ENCODE measurements at places on chromosomes 4 and X. TPM values are rescaled to one million over a fixed set of nuclear protein-coding genes. Genes with fewer than 3 reads are reported as not detected.

- no peaks in the 10 kb centered on the region for H3K36me3 ChIP-seq
- H3K4me3 ChIP-seq: no peak overlapping the region
- no peak for DNase-seq
- H3K27me3 ChIP-seq: no peaks in the 10 kb centered on the region
- no peaks in the 10 kb centered on the region for H3K4me1 ChIP-seq
- no peak overlapping the region for H3K27ac ChIP-seq
Measured at GRCh38 chr4:112119353-112119783, 25.9 kb upstream of the FAM241A start.

GRCh38 chr4:164876700-164877324 lies at the start of gene APELA:
Gene APELA (plus strand): TSS chr4:164877178. CDS start chr4:164877332, 154 bp downstream.
- H3K27me3 ChIP-seq: no peaks in the 10 kb centered on the region
- H3K4me1 ChIP-seq: no peaks in the 10 kb centered on the region
- no peak within 1 kb of the TSS for H3K27ac ChIP-seq
- DNase-seq: no peak
- no peak within 1 kb of the TSS for H3K4me3 ChIP-seq

- no peak overlapping the region for H3K27ac ChIP-seq
- no peaks in the 10 kb centered on the region for H3K36me3 ChIP-seq
- DNase-seq: no peak
- H3K4me3 ChIP-seq: no peak overlapping the region
Measured at GRCh38 chr4:38161208-38162113, 201.3 kb downstream of the PTTG2 start.

DNA sequence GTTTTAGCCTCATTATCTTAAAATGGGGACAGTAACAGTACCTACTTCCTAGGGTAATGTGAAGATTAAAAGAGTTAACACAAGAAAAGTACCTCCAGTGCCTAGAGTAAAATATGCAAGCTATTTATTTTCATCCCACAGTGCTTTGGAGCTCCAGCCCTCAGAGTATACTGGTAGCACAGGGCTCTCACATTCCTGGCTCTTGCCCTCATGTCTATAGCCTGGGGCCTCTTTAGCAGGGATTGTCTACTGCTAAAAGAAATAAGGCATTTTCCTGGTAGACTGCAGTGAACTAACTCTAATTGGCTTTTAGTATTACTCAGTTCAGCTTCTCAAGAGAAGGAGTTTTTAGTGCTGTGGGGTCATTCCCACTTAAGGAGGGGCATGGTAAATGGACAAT lies 60.8 kb downstream of the RRAGB start:
- no peaks in the 10 kb centered on the region for H3K36me3 ChIP-seq
- H3K4me1 ChIP-seq: no peaks in the 10 kb centered on the region
- H3K27ac ChIP-seq: no peak overlapping the region

GRCh38 chr4:118736900-118737299 lies 51.7 kb downstream of the METTL14 start:
- H3K4me1 ChIP-seq: no peaks in the 10 kb centered on the region
- DNase-seq: no peak
- H3K36me3 ChIP-seq: peaks cover 2% of the 10 kb centered on the region
- no peaks in the 10 kb centered on the region for H3K27me3 ChIP-seq
- H3K4me3 ChIP-seq: no peak overlapping the region

GRCh38 chr4:147550626-147551246 lies 66.5 kb upstream of the TMEM184C start:
- H3K36me3 ChIP-seq: no peaks in the 10 kb centered on the region
- H3K4me3 ChIP-seq: no peak overlapping the region
- DNase-seq: peak; percentile 48

DNA sequence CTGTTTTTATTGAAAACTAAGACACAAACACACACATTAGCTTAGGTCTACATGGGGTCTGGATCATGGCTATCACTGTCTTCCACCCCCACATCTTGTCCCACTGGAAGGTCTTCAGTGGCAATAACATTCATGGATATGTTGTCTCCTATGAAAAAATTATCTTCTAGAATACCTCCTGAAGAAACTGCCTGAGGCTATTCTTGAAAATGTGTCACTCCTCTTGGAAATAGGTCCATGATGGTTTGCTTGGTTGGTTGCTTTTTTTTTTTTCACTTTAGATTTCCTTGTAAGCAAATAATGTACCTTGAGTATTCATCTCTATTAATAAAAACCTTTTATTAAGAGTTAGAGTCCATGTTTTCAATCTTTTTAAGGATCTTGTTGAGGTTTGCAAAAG lies 195.3 kb upstream of the PDE5A start:
- H3K4me1 ChIP-seq: no peaks in the 10 kb centered on the region
- no peak overlapping the region for H3K4me3 ChIP-seq
- H3K27ac ChIP-seq: no peak overlapping the region
- DNase-seq: no peak

GRCh38 chr4:83646538-83647239 lies 110.8 kb downstream of the GPAT3 start:
- H3K4me3 ChIP-seq: no peak overlapping the region
- no peak overlapping the region for H3K27ac ChIP-seq
- H3K36me3 ChIP-seq: no peaks in the 10 kb centered on the region

The GPC4 gene
- polyA plus RNA-seq: 20.8 TPM
